ENCODE measurements at places on chromosomes 2 and 18.

DNA sequence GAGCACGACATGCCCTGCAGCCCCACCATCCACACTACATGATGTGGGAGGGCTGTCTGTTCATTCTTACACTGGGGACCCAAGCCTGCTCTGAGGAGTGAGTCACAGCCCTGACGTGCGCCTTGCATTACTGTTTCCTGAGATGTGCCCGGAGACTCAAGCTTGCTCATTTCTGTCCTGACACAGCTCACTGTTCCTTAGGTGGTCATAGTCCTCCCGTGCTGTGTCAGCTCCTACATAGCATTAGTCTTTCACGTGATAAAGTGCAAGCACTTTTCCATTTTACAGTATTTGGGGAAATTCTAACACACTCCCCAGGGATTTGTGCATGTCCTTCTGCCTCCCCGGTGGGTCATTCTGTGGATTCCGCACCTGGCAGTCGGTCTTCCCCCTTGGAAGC, 46.2 kb upstream of the TRIM43B start:
- peak overlapping the region; percentile 74 for H3K27ac ChIP-seq
- H3K27me3 ChIP-seq: peaks cover under 1% of the 10 kb centered on the region
- peaks cover 46% of the 10 kb centered on the region for H3K36me3 ChIP-seq
- peaks cover 33% of the 10 kb centered on the region for H3K4me1 ChIP-seq
- no peak overlapping the region for H3K4me3 ChIP-seq

- H3K4me3 ChIP-seq: no peak overlapping the region
- H3K27ac ChIP-seq: no peak overlapping the region
- H3K27me3 ChIP-seq: peaks cover 22% of the 10 kb centered on the region
- H3K4me1 ChIP-seq: peaks cover 8% of the 10 kb centered on the region
- no peak for DNase-seq
- H3K36me3 ChIP-seq: no peaks in the 10 kb centered on the region
These were observed 66.2 kb downstream of the MDH1 start for GRCh38 chr2:63654959-63655358.

- H3K27me3 ChIP-seq: peaks cover 64% of the 10 kb centered on the region
- peaks cover 13% of the 10 kb centered on the region for H3K4me1 ChIP-seq
- peak overlapping the region; percentile 68 for H3K4me3 ChIP-seq
- DNase-seq: peak; percentile 45
- no peaks in the 10 kb centered on the region for H3K36me3 ChIP-seq
- H3K27ac ChIP-seq: no peak overlapping the region
These were observed 36.6 kb downstream of the POMC start for GRCh38 chr2:25131567-25132298.

DNA sequence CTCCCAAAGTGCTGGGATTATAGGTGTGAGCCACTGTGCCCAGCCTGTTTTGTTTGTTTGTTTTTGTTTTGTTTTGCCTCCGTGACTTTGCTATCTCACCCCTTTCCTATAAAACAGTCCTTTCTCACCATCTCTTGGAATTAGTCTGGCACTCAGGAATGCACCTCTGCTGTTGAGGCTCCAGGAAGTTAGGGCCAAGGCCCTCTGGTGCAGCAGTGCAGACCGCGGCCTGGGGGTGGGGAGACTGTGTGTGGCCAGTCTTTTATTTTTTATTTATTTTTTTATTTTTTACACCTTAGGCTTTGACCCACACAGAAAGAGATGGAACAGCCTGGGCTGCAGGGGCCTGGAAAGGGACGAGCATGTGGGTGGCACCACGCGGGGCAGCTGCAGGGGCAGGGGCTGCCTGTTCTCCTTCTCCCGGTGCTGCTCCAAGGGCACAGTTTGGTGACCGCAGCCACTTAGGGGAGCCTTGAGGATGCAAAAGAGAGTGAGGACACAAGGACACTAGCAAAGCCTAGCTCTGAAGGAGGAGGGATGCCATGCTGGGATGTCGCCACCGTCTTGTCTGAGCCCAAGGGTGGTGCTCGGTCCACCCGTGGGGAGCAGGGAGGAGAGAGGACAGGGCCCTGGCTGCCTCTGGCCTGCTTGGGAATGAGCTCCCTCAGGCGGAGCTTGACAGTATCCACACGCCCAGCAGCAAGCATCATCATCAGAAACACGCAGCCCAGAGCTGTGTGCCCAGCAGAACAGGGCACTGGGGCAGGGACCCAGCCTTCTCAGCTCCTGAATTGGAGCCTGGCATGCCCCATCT, 19.4 kb upstream of the ALPI start:
- peaks cover 7% of the 10 kb centered on the region for H3K4me1 ChIP-seq
- H3K27me3 ChIP-seq: peaks cover 5% of the 10 kb centered on the region
- no peak for DNase-seq
- H3K36me3 ChIP-seq: no peaks in the 10 kb centered on the region

All from activated T-cell treated with anti-CD3 and anti-CD28 coated beads, Interleukin-2, amount 50 U/mL, for 24 hours (primary cell).